ENCODE measurements at places on chromosomes 1 and 21.

GRCh38 chr21:21915816-21916215, 917.6 kb downstream of the NCAM2 start:
- DNase-seq, result no peak

GRCh38 chr1:186143481-186143880, 231.6 kb downstream of the TPR start:
- DNase-seq, result peak; percentile 20

DNA sequence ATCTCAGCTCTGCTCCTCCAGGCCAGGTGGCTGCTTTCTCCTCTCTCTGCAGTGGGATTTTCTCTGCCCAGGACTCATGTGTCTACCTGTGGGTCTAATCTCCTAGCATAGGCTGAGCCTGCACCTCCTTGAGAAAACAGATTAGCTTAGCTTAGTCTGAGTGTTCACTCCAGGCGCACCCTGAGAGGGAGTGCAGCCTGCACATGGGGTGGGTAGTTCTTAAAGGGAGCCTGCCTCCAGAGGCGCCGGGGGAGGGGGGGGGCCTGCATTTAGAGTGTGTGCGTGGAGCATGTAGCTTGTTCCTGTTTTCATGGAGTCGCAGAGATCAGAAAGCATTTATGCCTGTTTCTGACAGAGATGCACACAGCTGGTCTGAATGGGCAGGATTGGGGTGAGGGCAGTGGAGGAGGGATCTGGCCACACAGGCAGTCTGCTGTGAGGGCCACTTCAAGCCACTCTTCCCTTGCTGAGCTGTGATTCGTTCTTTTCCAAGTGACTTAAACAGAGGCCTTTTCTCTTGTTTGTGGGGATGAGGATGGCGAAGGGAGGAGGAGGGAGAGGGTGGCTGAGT, 45.2 kb downstream of the GALNT2 start:
- peak; percentile 51 for DNase-seq

DNA sequence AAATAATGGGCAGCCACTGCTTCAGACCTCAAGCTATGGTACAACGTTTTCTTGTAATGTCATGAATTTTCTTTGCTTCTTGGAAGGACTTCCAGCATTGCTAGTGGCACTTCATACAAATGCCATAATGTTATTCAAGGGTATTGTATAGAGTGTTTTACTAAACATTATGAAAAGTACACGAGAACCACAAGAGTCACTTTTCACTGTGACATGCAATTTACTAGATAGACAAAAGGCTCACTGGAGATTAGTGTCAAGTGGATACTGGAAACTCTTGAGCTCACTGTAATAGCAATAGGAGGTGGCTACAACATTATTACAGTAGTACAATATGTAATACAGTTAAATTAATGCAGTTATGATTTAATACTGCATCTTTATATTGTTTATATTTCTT, 5.3 kb upstream of the OLFM3 start:
- no peak for DNase-seq

GRCh38 chr1:230377851-230378250, 48.3 kb downstream of the PGBD5 start:
- no peak for DNase-seq

DNA sequence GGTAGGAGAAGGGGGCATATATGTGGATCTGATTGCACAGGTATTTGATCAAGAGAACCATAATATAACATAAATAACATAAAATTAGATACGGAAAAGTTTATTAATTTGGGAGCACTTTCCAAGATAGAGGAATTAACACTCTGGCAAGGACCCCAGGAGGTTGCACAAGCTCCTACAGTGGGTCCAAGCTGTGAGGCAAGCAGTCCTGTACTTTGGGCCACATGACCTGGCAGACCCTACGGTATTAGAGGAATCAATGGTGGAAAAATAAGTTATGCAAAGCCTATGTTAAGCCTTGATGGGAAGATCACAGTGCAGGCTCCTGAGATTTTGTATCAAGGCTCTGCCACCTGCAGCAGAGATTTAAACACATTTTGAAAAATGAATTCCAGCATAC, 220.1 kb downstream of the COL24A1 start:
- DNase-seq, result no peak

DNA sequence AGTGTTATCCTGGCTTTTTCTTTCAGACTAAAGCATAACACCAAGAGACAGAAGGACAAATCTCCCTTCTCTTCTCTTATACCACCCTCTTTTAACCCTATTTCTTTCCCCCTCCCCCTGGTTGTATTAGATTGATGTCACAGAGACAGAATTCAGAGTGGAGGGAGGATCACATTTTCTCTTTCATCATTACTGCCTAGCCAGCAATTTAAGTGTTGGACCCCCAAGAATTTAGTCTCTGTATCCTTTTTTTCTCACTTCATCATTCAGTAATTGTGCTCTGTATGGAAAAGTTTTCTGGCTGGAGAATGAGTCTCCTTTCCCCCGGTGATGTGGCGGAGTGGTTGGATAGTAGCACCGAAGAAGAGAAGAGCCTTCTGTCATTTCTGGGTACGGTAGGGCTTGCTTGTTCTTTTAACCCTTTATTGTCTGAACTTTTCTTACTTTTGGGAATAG, 124.8 kb downstream of the CLEC20A start:
- DNase-seq, result no peak

DNA sequence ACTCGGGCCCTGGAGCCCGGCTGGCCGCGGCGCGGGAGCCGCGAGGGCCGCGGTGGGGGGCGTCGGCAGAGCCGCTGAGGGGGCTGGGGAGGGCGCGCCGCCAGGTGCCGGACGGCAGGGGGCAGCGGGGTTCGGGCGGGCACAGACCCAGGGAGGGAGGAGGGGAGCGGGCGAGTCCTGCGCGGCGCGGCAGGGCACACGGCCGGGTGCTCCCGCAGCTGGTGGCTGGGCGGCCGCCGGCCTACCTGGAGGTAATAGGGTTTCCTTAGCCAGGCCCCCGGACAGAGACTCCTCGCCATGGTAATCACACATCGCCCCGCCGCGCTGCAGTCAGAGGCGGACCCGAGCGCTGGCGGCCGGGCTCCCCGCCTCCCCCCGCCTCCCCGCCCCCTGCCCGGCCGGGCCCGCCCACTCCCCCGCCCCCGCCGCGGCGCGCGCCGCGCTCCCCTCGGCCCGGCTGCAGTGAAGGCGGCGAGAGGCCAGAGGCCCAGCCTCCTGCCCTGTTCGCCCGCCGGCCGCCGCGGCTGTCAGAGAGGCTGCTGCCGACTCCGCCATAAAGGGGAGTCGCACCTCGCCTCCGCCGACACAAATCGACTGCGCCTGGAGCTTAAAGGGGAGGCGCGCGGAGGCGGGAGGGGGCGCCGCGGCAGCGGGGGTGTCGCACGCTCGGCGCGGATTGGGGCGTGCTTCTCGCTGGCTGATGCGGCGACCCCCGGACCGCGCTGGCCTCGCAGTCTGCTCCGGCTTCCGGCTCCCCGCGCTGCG, at the start of gene DIPK1A:
Gene DIPK1A, minus strand, starts transcription at position 332 of the 765 bp plus-strand sequence. Its CDS starts 33 bp downstream, at position 299.
- DNase-seq, result peak; percentile 61
